ENCODE measurements at places on chromosomes 12 and 14.

DNA sequence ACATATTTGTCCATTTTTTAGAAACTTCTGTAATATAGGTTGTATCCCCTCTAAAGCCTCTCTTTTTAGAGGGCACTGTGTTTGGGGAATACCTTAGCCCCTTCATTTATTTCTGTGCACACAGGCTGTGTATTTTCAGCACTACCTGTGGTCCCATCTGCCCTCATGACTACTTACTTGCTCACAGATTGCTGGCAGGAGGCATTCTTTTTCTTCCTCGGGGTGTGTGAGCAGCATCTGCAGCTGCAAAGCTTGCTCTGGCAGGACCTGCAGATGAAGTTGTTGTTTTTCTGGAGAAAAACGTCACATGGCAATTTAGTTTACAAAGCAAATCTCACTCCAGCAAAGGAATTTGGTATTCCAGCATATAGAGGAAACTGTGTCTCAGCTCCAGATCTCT, 24.3 kb downstream of the ANG start:
- DNase-seq: no peak

GRCh38 chr14:103871596-103872480, 24.5 kb upstream of the PPP1R13B start:
- DNase-seq: peak; percentile 80

DNA sequence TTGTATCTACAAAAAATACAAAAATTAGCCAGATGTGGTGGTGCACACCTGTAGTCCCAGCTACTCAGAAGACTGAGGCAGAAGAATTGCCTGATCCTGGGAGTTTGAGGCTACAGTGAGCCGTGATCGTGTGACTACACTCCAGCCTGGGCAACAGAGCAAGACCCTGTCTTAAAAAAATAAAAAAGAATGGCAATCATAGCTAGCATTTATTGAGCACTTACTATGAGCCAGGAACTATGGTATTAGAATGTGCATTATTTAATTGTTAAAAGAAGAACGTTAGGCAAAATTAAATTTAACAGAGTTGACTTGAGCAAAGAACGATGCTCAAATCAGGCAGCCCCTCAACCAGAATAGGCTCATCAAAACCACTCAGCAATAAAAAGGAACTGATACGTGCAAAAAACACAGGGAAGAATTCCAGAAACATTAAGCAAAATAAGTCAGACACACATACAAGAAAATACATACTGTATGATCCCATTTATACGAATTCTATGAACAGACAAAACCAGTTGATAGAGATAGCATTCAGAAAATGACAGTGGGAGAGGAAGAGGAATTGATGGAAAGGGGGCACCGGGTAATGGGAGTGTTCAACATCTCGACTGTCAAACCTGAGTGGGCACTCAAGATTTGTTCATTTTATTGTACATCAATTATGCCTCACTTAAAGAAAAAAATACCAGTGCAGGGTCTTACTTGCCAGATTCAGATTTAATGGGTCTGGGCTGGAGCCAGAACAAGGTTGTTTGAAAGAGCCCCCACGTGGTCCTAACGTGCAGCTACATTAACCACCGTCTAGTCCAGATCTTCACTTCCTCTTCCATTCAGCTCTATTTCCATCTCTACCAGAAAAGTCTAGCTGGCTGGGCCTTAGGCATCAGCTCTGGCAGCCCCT, 8.0 kb downstream of the SCNN1A start:
- no peak for DNase-seq

DNA sequence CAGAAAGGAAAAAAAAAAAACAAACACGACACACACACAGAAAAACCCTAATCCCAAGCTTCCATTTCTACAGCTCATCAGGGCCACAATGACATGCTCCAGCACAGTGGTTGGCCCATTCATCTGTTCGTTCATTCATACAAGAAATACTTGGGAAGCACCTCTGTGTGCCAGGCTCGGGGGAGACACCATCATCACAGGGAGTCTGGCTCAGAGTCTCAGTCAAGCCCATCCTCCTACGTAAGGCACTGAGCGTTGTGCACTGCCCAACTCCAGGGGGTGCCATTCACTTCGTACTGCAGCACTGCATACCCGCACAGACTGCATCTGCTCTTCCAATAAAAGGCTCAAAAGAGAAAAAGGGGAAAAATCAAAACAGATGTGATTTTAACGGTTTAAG, 15.3 kb downstream of the VPS37B start:
- DNase-seq: no peak

DNA sequence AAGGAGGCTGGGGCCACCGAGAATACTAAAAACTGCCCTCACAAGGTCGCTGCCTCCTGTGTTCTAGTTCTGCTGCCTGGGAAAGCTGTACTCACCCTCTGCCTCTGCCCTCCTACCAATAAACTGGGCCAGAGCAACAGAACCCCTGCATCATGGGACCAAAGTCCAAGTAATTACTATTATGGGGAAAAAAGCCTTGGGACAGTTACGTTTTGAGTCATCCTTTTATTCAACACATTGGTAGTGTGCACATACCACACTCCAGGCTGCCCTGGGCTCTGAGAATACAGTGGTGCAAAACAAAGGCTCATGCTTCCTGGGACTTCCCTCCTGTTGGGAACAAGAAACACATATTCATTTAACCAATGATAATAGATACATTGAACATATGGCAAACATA, 49.0 kb downstream of the CACNA1C start:
- DNase-seq: no peak

- no peak for DNase-seq
These were observed 82.9 kb downstream of the CCDC60 start for GRCh38 chr12:119417440-119417839.

DNA sequence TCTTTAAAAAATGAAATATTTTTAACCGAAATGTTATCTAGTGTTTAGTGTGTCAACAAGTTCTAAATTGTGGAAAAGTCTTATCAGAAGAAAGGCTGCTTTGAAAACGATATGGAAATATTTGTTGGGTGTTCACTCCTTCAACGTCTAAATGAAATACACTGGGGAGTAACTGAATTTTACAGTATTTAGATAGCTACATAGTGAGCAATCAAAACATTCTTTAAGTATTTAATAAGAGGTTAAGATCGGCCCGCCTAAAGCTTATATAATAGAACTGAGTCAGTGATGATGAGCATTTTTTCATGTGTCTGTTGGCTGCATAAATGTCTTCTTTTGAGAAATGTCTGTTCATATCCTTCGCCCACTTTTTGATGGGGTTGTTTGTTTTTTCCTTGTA, 228.3 kb downstream of the RAD51B start:
- DNase-seq: no peak

GRCh38 chr14:36666416-36667206, 5.0 kb downstream of the PAX9 start:
- no peak for DNase-seq

GRCh38 chr12:54240971-54241588, 38.8 kb downstream of the CBX5 start:
- no peak for DNase-seq

DNA sequence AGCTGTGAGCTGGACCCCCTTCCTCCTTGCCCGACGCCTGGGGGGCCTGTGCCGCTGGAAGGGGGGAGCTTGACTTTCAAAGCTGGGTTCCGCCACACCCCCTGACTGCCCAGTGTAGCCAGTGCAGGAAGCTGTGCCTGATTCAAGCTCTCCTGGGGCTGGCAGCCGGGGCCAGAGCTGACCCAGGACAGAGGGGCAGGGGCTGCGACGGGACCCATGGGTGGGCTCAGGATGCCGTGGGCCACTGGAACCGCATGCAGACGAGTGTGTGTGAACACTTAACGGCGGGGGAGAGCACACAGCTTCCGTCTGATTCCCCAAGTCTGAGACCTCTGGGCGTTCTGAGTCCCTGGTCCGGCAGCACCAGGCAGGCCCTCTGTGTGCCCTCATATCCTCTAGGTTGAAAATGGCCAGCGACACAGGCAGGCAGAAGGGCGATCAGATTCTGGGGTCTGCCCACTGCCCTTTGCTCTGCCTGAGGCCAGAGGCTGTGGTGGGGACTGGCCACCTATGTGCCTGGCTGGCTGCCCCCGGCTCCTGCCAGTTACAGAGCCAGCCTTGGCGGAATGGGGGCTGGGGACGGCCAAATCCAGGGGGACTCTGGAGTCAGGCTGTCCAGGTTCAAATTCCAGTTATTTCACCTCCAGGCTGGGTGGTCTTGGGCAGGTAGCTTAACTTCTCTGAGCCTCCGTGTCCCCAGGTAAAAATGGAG, 54.0 kb downstream of the CYP46A1 start:
- DNase-seq: no peak

GRCh38 chr14:77257700-77258099, 13.3 kb downstream of the NGB start:
- DNase-seq: no peak

DNA sequence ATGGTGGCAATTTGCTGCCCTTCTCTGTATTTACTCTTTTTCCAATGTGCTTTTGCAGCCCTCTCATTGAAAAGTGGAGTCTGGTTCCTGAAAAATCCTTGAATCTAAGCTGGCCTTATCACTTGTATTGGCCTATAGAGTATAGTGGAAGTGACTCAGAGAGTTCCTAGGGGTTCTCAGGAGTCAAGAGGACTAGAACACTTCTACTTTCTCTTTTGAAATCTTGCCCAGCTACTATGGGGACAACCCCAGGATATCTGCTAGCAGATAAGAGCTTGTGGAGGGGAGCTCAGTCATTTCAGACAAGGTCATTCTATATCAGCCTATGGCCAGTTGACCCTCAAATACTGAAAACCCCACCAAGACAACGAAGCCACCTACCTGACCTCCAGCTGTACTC, 26.7 kb upstream of the WSCD2 start:
- no peak for DNase-seq

GRCh38 chr14:21043387-21043973, 1.3 kb downstream of the RNASE7 start:
- no peak for DNase-seq
